ENCODE measurements at places on chromosomes 7 and 10.

DNA sequence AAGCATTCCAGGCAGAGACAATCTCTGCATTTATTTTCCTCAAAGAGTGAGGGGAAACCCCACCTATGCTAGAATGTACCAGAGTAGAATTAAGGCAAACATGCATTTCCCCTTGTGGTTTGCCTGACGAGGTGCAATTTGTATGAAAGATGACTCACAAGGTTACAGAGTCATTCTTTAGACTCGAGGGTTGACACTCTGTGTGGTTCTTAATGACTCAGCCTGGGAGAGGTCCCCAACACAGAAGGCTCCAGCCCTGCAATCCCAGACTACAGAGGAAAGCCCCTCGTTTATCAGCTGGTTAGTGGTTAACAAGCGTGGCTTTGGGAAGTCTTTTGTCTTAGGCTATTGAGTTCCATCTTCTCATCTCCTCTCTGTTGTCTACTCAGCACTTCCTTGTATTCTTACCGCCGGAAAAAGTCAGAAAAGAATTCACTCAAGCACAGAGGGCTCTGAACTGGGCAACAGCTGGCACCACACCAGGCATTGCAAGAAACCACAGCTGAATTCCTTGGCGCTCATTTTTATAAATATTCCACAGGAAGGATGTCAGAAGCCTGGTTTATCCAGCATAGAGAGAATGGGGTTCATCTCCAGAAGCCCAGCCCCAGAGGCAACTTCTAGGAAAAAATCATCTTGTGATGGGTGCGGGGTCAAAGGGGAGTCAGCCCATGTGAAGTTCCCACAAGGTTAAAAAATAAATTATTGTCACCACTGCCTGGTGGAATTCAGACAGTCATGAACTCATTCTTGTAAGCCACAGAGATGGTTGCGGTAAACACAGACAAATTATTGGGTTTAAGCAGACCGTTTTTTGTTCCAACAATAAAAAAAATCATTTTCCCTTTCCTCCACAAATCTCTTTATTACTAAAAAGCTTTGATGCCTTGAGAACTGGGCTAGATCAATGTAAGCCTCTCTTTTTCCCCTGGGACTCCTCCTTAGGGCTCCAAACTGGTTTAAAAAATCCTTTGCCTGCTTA lies 24.5 kb upstream of the SVIL start:
- no peak for DNase-seq

DNA sequence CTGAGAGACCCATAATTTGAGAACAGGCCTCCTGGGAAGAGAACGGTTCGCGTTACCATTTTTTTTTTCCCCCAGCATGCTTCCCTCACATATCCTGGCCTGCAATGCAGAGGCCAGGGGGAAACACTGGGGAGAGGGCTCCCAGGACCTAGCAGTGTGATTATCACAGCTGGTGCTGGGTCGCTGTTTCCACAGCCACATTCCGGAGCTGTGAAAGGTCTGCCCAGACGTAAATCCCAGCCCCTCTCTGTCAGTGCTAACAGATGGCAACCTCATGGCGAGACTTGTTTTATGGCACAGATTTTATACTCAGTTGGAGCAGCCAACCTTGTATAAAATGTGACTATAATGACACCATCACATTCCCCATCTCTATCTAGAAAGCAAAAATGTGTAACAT lies 150.5 kb downstream of the PLXDC2 start:
- DNase-seq = no peak

GRCh38 chr7:101973130-101973529 lies 155.7 kb downstream of the CUX1 start:
- DNase-seq = no peak

DNA sequence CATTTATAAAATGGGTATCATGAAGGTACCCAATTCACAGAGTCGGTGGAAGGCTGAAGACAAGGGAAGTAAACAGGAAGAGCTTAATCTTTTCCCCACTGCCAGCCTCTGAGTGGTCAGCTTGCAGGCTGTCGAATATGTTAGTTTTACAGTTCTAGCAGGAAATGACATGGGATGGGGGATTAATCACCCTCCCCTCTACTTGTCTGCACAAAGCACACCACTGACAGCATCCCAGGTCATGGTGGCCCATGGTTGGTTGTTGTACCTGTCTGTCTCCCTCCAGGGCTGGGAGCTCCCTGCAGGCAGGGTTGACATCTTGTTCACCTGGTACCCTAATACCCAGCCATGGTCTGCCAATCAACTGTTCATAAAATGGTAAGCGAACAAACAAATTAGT lies 55.6 kb downstream of the GRB10 start:
- no peak for DNase-seq

- no peak for DNase-seq
Observed at GRCh38 chr10:44993922-44994751, 6.6 kb upstream of the ZNF22 start.

DNA sequence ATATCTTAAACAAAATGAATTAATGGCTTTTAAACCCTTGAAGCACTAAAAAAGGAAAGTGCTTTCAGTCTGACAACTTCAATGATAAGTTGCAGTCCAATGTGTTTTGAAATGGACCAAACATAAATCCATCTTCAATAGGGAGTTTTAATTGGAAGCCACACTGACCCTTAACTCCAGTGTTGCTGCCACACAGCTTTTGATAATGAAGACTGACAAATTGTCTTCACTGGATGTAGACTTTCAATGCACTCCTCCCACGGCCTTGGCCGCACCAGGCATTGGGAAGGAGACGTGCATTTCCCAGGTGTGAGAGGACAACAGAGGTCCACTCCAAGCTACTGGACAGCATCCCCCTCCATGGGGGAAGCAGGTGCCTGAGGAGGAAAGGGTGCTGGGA lies 159.0 kb upstream of the NRP1 start:
- no peak for DNase-seq

DNA sequence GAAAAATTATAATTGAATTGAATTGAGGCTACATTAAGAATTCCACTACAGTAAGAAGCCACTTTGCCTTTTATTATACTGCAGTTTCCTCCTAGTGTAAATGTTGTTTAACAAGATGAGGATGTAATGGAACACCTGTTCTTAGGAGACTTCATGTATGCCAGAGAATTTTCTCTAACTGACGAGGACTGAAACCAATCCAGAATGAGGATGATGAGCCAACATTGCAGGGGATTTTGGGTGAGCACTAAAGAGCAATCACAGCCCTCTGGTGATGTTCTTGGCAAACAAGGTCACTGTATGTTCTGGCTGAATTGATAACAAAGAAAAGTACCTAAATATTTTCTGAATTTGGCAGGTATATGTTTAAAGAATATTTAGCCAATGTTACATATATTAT lies 60.9 kb downstream of the RELN start:
- no peak for DNase-seq

DNA sequence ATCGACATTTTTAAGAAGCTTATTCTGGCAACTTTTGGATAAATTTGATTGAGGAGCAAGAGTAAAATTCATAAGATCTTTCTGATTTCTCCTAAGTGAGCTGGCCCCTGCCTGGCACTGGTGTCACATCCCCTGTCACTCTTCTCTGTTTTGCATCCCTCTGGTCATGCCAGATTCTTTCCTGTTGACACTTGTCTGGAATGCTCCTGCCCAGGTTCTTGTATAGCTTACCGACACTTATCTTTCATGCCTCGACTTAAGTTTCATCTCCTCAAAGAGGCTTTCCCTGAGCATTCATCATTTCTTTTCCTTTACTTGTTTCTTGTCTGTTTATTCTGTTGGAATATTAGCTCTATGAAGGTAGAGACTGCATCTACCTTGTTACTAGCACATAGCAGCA lies 22.2 kb upstream of the AASS start:
- DNase-seq = no peak

GRCh38 chr7:140312141-140312846 lies 86.0 kb downstream of the SLC37A3 start:
- no peak for DNase-seq

DNA sequence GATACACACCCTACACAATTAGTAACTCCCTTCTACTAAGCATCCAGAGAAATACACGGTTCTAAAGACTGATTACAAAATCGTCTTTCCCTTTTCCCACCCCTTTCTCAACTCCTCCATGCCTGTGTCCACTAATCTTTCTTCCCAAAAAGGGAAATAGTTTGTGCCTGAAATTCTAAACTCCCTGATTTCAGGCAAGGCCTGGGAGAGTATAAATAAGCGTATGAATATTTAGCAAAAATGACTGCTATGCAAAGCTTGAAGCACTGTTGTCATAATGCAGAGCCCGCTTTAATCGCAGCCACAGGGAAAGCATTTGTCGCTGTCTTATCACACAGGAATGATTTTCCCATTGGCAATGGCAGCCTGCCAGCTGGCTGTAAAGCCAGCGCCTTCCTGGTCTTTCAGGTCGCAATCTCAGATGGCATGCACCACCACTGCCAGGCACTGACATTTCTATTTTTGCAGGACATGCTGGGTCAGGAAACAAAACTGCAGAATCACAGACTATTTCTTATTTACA lies 142.9 kb upstream of the PCGF5 start:
- DNase-seq = peak; percentile 53

GRCh38 chr7:101488826-101489572 lies 126.3 kb downstream of the COL26A1 start:
- no peak for DNase-seq

DNA sequence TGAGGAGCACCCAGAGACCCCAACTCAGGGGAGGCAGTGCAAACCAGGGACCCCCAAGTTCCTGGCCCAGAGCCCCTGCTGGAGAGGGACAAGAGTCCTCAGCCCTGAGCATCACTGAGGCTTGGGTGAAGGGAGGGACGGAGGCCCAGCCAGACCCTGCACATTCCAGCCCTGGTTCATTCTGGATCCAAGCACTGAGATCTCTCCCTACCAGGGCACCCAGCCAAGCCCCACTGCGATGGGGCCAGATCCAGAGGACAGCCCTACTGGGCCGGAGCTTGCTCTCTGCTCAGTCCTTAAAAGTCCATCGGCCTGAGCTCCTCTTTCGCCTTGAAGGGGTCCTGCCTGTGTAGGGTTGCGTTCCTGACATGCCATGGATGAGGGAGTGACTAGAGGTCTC lies 40.5 kb upstream of the RABGEF1 start:
- DNase-seq = no peak

DNA sequence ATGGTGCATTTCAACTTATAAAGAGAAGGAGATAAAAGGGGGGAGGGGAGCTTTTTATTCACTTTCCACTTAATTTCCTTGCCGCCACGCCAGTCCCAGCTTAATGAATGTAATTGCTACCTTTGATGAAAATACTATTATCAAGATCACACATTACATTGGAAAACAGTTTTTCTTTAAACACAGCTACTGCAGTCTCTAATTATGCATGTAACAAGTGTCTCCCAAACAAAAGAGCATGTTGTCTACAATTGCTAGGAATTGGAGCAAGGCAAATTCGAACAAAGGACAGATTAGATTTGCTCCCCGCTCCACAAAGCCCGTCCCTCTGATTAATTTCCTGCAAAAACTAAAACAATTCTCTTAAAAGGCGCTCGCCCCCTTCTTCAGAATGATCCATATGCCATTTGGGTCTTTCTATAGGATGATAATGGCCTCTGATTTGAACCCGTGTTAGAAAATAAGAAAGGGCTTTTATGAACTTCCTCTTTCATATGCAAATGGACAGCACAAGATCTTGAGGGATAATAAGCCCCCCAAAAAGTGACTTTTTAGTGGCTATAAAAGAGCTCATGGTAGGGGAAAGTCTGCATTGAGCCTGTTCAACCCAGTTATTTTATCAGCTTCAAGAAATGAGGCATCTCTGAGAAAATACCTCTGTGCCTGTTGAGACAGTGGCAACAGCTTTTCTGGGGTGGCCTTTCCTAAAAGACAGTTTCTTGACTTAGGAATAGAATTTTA lies 60.6 kb downstream of the ACADSB start:
- DNase-seq = no peak

- DNase-seq = no peak
Observed at GRCh38 chr10:86374664-86375063, 8.1 kb upstream of the GRID1 start.

DNA sequence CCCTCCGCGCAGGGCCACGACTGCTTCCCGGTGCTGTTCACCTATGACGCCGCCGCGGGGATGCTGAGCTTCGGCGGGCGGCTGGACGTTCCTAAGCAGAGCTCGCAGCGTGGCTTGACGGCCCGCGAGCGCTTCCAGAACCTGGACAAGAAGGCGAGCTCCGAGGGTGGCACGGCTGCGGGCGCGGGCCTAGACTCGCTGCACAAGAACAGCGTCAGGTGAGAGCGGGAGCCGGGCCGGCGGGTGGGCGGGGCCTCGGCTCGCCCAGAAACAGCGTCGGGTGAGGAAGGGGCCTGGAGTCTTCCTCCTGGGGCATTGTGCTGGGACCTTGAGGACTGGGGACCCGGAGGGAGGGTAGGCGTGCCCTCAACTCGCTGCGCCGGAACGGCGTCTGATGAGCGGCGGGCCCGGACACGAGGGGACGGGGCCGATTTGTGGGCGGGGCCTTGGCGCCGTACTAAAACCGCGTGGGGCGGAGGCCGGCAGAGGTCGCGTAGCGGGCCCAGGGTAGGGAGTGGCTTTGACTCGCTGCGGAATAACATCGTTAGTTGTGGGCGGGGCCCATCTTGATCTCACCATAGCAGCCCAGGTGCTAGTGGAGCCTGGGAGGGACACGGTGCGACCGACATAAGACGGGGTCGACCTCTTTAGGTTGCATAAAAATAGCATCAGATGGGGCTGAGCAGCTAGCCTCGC lies 15.6 kb downstream of the PDAP1 start:
- DNase-seq = no peak

DNA sequence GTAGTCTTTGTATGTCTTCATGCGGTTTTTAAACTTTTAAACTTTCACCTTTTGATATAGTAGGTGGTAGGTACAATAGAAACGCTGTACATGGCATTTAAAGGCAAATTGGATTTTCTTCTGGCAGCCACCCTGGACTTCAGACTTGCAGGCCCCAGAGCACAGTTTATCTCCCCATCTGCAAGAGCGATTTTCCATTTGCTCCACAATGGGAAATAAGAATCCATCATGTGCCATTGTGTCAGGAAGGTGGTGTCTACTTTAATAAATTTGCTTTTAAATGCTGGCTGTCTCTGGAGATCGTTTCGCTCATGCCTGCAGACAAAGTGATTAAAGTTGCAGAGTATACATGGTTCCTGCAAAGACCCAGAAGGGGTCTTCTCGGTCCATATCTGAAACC lies 38.9 kb downstream of the UNC5B start:
- no peak for DNase-seq

GRCh38 chr10:73263693-73264347 lies 11.4 kb upstream of the MRPS16 start:
- no peak for DNase-seq

DNA sequence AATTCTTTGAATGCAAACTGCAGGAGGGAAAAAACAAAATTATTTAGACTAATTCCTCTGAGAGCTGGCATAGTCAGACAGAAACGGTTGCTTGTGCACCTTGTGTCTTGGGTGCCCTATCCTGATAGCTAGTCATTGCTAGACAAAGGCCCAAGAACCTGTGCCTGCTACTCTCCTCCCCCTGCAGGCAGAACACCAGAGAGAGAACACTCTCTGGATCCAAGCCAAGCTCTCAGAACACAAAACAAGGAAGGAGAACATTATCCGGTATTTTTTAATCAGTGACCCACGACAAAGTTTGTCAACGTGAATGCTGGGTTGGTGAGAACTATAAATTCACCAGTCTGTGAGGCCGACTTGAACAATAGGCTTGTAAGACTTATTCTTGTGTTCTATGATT lies 18.8 kb upstream of the PPP1R9A start:
- no peak for DNase-seq
